ENCODE measurements at places on chromosomes 3 and 15.
A peak's percentile ranks its signal among the peaks of the same experiment; 100 is the strongest.

GRCh38 chr3:178514401-178514800, 21.8 kb upstream of the KCNMB2 start:
- no peak for DNase-seq

- peak; percentile 33 for DNase-seq
Observed at GRCh38 chr15:100350434-100351226, 8.9 kb upstream of the ADAMTS17 start.

GRCh38 chr3:180329187-180329586, 272.8 kb upstream of the TTC14 start:
- no peak for DNase-seq

DNA sequence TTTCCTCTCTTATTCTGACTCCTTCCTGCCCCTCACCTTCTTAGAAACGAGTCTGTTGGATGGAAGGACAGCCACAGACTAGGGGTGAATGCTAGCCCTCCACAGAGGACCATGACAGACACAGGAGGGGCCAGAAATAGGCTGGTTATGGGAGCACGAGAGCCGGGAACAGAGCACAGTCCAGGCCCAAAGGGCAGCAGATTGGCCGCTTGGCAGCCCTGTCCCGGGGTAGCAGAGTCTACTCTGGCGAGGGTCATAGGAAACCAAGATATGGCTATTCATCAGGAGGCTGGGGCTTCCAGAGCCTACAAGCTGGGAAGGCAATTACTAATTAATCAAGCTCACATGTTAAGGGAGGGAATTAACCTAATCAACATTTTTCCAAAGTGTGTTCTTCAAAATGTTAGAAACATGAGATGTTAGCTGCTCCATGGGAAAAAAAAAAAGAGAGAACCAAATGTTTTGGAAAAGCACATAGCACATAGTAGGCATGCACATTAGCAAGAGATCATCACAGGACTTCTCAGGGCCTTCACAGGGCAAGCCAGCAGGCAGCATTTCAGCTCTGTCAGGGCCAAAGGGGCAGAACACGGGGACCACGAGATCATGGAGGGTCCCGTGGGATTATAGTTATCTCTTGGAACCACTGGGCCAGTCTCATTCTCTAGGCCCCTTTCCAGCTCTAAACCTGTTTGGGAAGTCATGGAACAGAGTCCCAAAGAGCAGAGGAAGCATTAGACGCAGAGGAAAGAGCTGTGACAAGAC, 13.3 kb downstream of the SEMA3G start:
- no peak for DNase-seq

- DNase-seq, result no peak
Observed at GRCh38 chr3:71581457-71582035, 2.0 kb downstream of the FOXP1 start.

GRCh38 chr3:14340960-14341708, 61.3 kb upstream of the SLC6A6 start:
- no peak for DNase-seq

GRCh38 chr15:57923750-57924149, 141.8 kb downstream of the ALDH1A2 start:
- peak; percentile 18 for DNase-seq

DNA sequence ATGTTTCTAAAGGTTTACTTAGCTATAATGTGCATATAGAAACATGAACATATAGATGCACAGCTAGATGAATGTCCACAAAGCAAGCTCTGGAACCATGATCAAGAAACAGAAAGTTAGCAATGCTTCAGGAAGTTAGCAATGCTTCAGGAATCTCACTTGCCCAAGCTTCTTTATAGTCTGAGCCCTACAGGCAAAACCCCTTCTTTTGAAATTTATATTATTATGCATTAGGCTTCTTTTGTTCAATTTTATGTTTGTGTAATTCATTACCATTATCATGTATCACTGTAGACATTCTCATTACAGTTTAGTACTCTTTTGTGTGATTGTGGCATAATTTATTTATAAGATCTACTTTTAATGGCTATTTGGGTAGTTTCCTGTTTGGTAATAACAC, 286.4 kb upstream of the BCHE start:
- peak; percentile 58 for DNase-seq

DNA sequence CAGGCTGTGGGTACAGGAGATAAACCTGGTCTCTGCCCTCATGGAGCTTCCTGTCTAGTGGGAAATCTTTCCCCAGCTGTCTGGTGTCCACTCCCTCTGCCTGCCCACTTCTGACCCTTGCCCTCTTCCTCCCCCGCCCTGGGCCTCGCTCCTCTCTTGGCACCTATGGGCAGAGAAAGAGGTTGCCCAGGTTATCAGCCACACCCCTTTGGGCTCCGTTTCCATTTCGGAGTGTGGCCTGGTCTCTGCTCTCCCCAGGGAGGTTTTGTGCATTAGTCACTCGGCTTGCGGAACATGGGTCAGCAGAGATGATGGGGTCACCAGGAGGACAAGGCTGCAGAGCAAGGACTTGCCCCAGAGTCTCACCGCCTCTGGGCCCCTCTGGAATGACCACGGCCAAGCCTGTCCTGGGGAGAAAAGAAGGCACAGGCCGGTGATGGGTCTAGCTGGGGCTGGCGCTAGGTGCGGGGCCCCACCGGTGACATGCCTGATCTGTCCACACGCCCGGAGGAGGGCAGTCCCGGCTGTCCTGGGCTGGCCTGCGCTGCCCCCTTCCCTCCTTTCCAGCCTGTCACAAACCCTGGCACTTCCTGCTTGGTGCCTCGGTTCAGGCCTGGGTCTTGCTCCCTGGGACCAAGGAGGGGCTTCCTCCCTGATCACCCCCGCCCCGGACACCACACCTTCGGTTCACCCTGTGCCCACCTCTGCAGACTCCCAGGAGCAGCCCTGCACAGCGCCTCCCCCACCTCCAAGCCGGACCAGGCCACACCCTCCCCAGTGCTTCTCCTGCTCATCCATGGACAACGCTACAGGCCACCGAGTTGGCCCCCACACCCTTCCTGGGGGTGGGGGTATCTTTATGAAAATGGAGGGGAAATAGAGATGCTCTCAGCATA, 35.6 kb upstream of the MUC4 start:
- DNase-seq, result peak; percentile 60

- DNase-seq, result no peak
Observed at GRCh38 chr3:133835961-133836360, 30.3 kb downstream of the SRPRB start.

GRCh38 chr3:87041191-87041590, 50.2 kb upstream of the VGLL3 start:
- no peak for DNase-seq

DNA sequence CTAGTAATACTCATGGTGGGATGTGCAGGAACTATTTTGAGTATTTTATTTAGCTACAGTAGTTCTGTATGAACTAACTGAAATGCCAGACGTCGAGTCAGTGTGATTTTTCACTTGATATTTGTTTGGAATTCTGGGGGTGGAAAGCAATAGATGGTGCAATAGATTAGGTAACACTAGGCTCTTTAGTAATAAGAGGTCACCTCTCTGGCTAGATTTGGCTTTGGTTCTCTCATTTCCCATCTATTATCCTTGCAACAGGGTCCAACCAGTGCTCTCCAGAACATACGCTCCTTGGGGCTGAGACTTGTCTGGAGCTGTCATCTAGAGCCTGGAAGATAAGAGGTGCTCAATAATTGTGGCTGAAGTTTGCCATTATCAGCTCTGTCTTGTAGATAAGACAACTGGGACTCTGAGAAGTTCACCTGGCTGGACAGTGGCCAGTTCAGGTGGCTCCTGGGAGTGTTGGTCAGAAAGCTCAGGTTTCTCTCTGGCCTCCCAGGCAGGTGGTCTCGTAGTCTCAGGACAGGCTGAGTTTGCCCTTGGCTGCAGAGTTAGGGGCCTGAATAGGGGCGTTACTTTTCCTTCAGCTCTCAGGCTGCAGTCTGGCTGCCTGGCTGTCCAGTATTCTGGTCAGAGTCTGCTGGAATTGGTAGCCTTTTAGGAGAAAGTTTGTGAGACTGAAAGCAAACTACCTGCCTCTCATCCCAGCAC, 277.5 kb upstream of the RGMA start:
- DNase-seq, result no peak

DNA sequence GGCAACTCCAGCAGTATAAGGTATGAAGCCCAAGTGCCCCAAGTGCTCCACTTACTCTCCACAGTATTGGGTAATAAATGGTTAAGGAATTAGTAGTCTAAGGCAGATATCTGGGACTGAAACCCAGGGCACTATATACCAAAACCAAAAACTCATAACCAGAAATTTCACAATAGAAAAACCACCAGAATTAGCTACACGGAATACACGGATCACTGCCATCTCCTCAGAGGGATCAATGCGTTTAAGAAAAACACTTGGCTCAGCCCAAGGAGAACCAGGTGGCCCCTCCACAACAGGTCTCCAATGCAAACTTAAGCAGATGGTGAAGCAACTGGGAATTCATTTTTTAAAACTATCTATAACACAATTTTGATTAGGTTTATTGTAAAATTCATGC, 83.6 kb downstream of the FAIM start:
- no peak for DNase-seq

DNA sequence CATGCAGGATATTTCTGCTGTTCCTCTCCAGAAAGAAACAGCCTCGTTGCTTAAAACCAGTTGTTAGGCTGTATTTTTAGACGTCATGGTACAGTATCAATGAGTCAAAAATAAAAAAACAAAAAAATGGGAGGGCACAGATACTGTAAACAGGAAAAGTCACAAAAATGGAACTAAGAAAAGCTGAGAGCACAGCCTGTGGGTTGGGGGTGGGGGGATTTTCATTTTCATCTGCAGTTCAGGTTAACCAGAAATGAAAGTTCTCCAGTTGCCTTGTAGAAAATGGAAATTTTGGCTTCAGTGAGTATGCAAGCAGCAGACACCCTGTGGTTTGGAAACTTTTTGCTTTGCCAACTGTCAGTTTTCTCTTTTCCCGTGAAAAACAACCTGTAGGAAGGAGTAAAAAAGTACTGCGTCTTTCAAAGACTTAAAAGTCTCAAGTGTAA, 59.0 kb downstream of the FRMD4B start:
- no peak for DNase-seq

DNA sequence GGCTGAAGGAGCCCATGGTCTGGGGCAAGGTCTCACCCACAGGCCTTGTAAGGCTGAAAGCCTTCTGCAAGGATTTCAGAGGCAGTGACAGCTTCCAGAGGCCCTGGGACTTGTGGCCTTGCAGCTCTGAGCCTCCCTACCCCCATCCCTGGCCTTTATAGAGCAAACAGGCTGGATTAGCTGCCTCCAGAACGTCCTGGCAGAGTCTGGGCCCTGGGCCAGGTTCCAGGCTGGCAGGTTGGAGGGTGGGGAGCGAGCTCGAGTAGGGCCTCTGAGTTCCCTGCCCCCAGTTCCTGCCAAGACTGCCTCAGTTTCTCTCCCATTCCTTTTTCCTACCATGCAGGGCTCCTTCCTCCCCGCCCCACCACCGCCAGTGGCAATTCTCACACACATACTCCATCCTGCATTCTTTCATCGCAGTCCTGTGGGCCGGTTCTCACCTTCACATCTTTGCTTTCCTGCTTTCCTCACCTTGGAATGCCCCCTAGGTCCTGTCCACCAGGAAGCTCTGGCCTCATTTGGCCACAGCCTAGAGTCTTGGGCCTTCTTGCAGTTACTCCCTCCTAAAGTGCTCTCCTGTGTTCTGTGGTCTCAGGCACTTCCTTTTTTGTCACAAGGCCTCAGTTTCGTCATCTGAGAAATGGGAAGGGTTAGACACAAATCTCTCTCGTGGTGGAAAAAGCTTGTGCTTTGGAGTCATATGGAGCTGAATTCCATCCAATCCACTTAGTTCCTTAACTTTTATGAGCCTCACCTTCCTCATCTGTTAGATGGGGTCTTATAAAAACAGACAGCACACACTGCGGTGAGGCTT, 2.7 kb downstream of the LMAN1L start:
- no peak for DNase-seq

- DNase-seq, result no peak
Observed at GRCh38 chr3:107795514-107796094, 272.8 kb downstream of the BBX start.

- peak; percentile 61 for DNase-seq
Observed at GRCh38 chr3:89380016-89380415, 272.6 kb downstream of the EPHA3 start.

DNA sequence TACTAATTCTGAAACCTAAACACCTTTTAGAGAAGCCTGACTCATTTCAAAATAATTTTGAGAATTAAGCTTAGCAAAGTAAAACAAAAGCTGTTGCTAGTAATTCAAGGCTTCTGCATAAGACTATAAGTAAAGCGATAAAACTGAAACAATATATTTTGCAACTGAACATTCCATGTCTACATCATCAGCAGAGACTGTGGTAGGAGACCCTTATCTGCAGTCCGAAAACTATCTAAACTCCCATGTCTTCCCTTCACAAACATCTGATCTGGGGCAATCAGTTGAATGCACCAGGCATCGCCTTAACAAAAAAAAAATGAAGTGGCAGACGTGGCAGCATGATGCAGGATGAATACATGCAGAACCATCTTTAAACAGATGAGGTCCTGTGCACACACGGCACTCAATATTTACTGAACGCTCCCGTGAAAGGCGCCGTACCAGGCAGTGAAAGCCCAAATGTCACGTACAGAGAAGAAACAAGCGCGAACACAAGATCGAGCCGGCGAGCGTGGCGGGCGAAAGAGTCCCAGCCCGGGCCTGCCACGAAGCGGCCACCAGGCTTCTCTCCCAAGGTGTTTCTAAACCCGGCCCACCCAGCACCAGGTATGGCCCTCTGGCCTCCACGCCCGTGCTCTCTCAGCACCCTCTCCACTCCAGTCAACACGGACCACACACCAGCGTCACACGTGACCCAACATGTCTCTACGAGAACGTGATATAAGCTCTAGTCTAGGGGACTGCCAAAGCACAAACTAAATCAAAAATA, 63.0 kb downstream of the CHSY1 start:
- DNase-seq, result peak; percentile 92

- no peak for DNase-seq
Observed at GRCh38 chr3:52068055-52068571, 11.7 kb upstream of the DUSP7 start.
